Vagina (tissue), 2 donors: ENCODE measurements at places on chromosomes 3 and 15.

DNA sequence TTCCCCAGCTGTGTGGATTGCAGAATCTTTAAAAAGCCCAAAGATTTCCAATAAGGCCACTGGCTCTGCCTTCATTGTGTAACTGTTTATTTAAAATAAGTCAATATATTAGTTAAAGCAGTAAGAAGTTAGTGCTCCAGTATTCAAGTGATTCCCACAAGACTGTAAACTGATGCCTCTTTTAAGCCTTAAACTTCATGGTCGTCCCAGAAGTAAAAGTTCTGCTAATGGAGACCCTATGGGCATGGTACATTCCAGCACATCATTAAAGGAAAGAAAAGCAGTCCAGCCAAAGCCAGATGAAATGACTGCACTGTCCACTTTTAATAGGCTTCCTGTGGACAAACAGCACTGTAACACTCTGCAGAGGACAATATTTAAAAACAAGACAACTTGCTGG, 512.6 kb downstream of the MECOM start:
- no peak overlapping the region for H3K27ac ChIP-seq
- H3K4me3 ChIP-seq, result no peak overlapping the region
- H3K4me1 ChIP-seq, result no peaks in the 10 kb centered on the region

DNA sequence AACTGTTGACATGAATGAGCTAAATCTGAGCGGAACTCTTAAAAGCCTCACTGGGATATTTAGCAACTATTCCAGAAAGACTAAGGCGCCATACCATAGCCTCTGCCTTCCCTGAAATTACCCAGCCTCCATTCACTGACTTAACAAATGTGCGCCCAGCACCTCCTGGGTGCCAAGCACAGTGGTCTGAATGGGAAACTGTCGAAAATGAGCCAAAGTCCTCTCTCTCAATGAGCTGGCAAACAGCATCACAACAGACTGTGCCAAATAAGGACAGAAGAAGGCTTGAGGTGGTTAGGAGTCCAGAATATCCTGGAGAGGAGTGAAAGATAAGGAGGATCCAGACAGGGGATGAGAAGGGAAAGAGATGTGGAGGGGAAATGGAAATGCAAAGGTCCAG, 332.4 kb downstream of the MAGI1 start:
- no peaks in the 10 kb centered on the region for H3K4me1 ChIP-seq
- H3K36me3 ChIP-seq, result no peaks in the 10 kb centered on the region
- no peak overlapping the region for H3K27ac ChIP-seq

DNA sequence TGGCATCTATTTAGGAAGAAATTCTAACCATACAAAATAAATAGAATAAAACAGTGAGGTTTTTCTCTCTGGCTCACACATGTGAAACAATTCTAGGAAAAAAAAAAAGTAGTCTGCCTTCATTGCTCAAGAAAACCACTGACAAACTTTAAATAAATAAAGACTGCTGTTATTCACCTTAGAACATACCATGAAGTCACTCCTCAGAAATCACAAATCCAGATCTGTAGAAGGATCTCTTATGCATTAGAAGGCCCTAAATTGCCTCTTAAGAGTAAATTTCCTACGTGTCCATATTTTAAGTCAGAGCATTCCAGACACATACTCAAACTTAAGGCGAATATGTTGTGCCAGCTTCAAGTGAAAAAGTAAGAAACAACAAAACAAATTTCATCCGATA, 217.3 kb downstream of the ZIC4 start:
- H3K27me3 ChIP-seq, result no peaks in the 10 kb centered on the region
- no peaks in the 10 kb centered on the region for H3K4me1 ChIP-seq
- DNase-seq, result no peak
- no peak overlapping the region for H3K4me3 ChIP-seq
- H3K36me3 ChIP-seq, result no peaks in the 10 kb centered on the region
- no peak overlapping the region for H3K27ac ChIP-seq

DNA sequence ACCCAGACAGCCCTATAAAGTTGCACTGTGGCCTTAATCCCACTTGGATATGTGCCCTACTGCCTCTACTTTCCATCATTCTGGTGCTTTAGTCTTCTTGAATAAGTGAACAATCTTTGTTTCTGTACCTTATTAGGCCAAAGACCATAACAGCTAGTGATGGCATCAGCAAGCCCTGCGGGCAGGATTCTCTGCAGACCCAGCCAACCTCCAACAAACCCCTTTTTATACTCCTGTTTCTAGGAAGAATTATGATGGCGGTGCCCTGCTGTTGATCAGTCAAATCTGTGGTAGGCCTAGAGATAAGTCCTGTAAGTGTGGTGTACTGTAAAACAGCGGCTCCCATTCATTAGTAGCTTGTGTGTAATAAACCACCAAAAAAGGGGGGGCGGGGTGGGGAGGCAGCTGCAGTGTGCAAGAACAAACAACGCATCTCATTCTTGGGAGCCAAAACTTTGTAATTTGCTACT, 40.5 kb downstream of the SOX2 start:
- no peaks in the 10 kb centered on the region for H3K27me3 ChIP-seq
- no peaks in the 10 kb centered on the region for H3K4me1 ChIP-seq
- no peak for DNase-seq
- H3K36me3 ChIP-seq, result no peaks in the 10 kb centered on the region
- no peak overlapping the region for H3K4me3 ChIP-seq
- no peak overlapping the region for H3K27ac ChIP-seq

- peaks cover 68% of the 10 kb centered on the region for H3K4me1 ChIP-seq
- no peaks in the 10 kb centered on the region for H3K36me3 ChIP-seq
- no peaks in the 10 kb centered on the region for H3K27me3 ChIP-seq
- H3K27ac ChIP-seq, result peak overlapping the region; percentile 85
Measured at GRCh38 chr15:68420186-68420684, 11.7 kb downstream of the ITGA11 start.

GRCh38 chr15:70088455-70088854, 9.3 kb downstream of the TLE3 start:
- no peak overlapping the region for H3K4me3 ChIP-seq
- H3K36me3 ChIP-seq, result no peaks in the 10 kb centered on the region
- H3K27ac ChIP-seq, result peak overlapping the region; percentile 14
- DNase-seq, result no peak
- H3K27me3 ChIP-seq, result no peaks in the 10 kb centered on the region

- no peaks in the 10 kb centered on the region for H3K27me3 ChIP-seq
- H3K4me1 ChIP-seq, result peaks cover 10% of the 10 kb centered on the region
- H3K27ac ChIP-seq, result no peak overlapping the region
- no peak for DNase-seq
Measured at GRCh38 chr15:77081971-77082370, 11.1 kb upstream of the TSPAN3 start.

- H3K4me3 ChIP-seq, result no peak overlapping the region
- DNase-seq, result no peak
- H3K4me1 ChIP-seq, result peaks cover 63% of the 10 kb centered on the region
- no peak overlapping the region for H3K27ac ChIP-seq
- H3K36me3 ChIP-seq, result no peaks in the 10 kb centered on the region
Measured at GRCh38 chr3:8525893-8526292, 24.3 kb downstream of the LMCD1 start.

DNA sequence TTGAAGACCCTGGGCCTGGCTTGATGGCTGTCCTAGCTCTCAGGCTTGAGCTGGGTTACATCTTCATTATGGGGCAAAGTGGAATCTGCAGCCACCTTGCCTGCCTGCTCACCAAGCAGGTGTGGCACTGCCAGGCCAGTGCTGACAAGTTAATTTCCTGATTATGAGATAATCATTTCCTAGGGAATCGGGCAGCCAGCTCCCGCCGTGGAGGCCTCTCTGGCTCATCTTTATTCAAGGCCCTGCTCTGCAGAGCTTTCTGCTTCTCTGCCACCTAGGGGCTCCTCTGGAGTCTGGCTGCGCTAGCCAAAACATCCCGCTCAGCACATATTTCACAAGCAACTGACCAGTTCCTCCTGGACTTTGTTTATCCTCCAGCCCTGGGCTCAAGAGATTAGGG, 9.9 kb downstream of the LOXL1 start:
- peaks cover 36% of the 10 kb centered on the region for H3K4me1 ChIP-seq
- no peak overlapping the region for H3K4me3 ChIP-seq
- DNase-seq, result no peak
- no peaks in the 10 kb centered on the region for H3K27me3 ChIP-seq

GRCh38 chr3:119624002-119624720, 26.5 kb downstream of the PLA1A start:
- no peaks in the 10 kb centered on the region for H3K4me1 ChIP-seq
- H3K27ac ChIP-seq, result no peak overlapping the region
- no peak for DNase-seq
- H3K36me3 ChIP-seq, result no peaks in the 10 kb centered on the region
- no peaks in the 10 kb centered on the region for H3K27me3 ChIP-seq
- H3K4me3 ChIP-seq, result no peak overlapping the region

GRCh38 chr3:70006089-70006488, 6.6 kb downstream of the SAMMSON start:
- H3K27me3 ChIP-seq, result no peaks in the 10 kb centered on the region
- no peak overlapping the region for H3K4me3 ChIP-seq
- H3K36me3 ChIP-seq, result no peaks in the 10 kb centered on the region
- H3K27ac ChIP-seq, result no peak overlapping the region

GRCh38 chr15:40891810-40892446, 2.3 kb upstream of the VPS18 start:
- no peak for DNase-seq
- H3K4me3 ChIP-seq, result no peak overlapping the region
- H3K27me3 ChIP-seq, result no peaks in the 10 kb centered on the region
- H3K36me3 ChIP-seq, result peaks cover 6% of the 10 kb centered on the region
- H3K4me1 ChIP-seq, result peaks cover 25% of the 10 kb centered on the region

DNA sequence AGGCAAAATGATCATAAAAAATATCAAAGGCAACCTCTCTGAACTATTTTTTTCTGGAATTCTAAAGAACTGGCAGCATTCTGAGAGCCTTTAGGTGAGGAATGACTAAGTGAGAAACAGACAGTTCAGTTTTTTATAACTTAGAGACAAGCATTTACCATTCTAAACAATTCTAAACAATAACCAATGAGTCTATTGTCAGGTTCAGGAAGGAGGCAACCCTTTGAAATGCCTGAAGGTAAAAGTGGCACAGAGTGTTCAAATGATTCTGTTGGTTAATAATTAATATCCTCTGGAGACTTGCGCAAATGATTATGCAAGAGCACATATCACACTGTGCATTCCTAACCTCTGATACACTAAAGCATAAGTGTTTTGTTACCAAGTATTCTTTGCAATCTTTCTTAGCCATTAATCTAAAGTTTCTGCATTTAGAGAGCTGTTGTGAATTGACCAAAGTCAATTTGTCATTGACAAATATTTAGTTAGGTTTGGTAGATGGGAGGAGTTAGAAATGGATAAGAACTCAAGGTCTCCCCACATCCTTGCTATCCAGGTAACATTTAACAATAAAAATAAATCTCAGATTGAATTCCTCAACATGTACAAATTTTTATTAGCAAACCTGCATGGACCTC, 9.2 kb upstream of the TGFBR2 start:
- no peak for DNase-seq
- H3K27me3 ChIP-seq, result no peaks in the 10 kb centered on the region
- H3K4me3 ChIP-seq, result no peak overlapping the region
- no peaks in the 10 kb centered on the region for H3K36me3 ChIP-seq

DNA sequence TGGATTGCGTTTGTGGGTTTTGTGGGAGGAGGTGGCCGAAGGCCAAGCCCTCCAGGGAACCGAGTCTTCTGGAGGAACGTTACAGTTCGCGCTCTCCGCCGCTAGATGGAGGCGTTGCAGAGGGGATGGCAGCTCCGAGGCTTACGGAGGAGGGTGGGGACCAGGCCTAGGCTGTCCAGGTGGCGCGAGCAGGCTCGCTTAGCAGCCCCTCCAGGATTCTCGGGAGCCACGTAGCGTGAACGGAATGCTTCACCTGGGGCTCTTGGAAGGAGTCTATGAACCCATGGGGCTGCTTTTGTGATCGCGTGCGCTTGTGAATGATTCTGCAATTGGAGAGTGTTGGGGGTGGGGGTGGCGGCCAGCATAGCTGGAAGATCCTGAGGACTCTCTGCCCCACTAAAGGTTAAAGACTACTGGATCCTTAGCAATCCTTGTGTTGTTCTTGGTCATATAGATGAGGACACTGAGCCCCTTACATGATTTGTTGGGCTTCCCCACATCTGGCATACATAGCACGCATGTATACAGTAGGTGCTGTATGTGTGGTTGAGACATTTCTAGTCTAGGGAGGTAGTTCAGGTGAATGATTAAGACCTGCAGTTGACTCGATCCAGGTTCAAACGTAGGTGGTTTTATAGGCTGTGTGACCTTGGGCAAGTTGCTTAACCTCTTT, 25.7 kb downstream of the FAM3D start:
- H3K4me3 ChIP-seq, result no peak overlapping the region
- no peak overlapping the region for H3K27ac ChIP-seq
- no peaks in the 10 kb centered on the region for H3K36me3 ChIP-seq
- H3K27me3 ChIP-seq, result no peaks in the 10 kb centered on the region
- peaks cover 7% of the 10 kb centered on the region for H3K4me1 ChIP-seq
- no peak for DNase-seq

GRCh38 chr15:63263519-63263918, 13.9 kb upstream of the APH1B start:
- H3K27ac ChIP-seq, result no peak overlapping the region
- no peak overlapping the region for H3K4me3 ChIP-seq
- no peaks in the 10 kb centered on the region for H3K36me3 ChIP-seq
- H3K27me3 ChIP-seq, result no peaks in the 10 kb centered on the region
- no peaks in the 10 kb centered on the region for H3K4me1 ChIP-seq

GRCh38 chr3:112654492-112654891, 13.5 kb upstream of the CCDC80 start:
- H3K27ac ChIP-seq, result peak overlapping the region; percentile 54
- no peak overlapping the region for H3K4me3 ChIP-seq
- H3K4me1 ChIP-seq, result peaks cover 15% of the 10 kb centered on the region
- H3K36me3 ChIP-seq, result no peaks in the 10 kb centered on the region
- DNase-seq, result no peak

DNA sequence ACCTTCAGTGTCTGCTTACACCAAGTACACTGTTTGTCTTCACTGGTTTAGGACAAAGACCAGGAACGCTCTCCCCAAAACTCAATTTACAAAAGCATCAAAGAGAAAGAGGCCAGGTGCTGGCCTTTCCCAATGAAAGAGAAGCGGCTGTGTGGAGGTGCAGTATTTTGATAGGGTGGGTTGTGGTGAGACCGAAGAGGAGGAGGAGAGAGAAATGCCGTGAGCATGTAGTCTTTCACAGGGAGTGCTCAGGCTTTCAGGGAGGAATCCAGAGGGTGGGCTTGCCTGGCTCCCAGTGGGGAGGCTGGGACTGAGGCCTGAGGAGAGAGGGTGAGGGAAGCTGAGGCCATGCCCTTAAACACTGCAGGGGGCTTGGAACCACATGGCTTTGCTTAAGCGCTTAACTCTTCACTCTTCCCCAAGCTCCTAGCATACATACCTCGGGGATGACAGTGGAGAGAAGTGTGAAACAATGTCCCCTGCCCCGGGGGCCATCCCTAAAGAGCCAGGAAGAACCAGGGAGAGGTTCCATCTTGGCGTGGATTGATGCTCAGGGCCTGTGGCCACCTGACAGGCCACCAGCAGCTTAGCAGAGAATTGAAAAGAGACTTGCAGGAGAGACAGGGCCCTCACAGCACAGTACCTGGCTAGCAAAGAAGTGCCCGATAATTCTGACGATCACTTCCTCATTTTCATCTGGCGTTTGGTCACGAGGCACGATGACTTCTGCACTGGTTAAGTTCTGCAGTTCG, 60.5 kb downstream of the SENP2 start:
- H3K27ac ChIP-seq, result no peak overlapping the region
- peak; percentile 72 for DNase-seq
- H3K4me3 ChIP-seq, result no peak overlapping the region
- no peaks in the 10 kb centered on the region for H3K27me3 ChIP-seq
- no peaks in the 10 kb centered on the region for H3K4me1 ChIP-seq
